Pons (tissue), 1 donor: ENCODE measurements at places on chromosomes 5 and 9.

GRCh38 chr9:103913899-103914298, 180.2 kb upstream of the SMC2 start:
- no peak for DNase-seq

- DNase-seq: no peak
These were observed 284.2 kb downstream of the NSG2 start for GRCh38 chr5:174329738-174330137.

GRCh38 chr9:7370381-7370780, 429.2 kb downstream of the DMAC1 start:
- peak; percentile 78 for DNase-seq

DNA sequence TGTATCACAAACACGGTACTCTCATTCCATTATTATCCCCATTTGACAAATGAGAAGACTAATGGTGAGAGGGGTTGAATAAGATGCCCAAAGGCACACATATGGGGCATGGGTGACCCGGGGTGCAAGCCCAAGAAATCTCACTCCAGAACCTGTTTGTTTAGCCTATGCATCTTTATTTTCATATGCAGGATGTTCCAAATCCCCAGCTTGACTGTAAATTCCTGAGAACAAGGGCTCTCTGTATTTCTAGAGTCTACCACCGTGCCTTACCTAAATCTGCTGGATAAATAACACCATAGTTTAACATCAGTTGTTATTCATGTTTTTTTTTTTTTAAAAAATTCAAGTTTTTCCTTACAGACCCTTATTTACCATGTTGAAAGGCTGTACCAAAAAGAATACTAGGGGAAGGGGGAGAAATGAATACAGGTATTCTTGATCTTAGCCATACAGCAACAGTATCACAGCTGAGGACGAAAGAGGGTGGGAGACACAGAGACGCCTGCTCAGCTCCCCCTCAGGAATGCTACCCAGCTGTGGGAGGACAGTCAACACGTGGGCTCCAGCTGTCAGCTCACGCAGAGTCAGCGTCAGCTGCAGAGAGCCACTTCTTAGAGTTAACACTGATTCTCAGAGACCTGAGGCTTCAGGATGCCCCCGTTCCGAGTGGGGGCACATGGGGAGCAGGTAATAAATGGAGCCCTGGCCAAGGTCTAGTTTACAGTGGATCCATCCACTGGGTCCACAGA, 86.6 kb downstream of the MED27 start:
- no peak for DNase-seq

DNA sequence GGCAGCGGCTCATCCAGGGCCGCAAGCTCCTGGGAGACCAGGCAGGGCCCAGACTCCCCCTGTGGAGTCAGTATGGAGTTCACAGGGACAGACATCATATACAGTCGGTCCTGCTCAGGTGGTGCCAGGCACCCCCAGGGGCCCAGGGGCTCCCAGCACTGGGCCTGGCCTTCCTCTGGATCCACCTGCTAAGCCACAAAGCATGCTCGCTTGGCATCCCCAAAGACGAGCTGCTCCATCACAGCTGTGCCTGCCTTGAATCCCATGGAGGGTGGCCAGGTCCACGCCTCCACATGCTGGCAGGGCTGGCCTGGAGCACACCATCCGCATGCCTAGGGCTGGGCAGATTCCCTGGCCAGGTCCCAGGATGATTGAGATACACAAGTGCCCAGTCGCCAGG, 4.6 kb downstream of the BICD2 start:
- peak; percentile 69 for DNase-seq

DNA sequence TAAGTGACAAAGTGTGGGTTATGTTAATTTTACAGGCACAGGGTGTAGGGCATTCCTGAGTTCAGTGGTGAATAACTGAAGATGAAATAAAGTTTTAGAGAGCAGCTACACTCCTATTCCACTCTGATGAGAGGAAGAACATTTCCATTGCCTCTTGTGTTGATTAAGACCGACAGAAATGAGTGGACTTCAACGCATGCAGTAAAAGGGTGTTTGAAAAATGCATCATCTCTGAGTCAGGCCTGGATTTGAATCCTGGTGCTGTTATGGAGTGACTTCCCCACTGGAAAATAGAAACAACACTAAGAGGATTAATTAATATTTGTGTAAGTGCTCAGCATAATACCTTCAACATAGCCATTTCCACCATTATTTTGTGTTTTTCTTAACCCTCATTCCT, 86.3 kb downstream of the PRR16 start:
- no peak for DNase-seq

DNA sequence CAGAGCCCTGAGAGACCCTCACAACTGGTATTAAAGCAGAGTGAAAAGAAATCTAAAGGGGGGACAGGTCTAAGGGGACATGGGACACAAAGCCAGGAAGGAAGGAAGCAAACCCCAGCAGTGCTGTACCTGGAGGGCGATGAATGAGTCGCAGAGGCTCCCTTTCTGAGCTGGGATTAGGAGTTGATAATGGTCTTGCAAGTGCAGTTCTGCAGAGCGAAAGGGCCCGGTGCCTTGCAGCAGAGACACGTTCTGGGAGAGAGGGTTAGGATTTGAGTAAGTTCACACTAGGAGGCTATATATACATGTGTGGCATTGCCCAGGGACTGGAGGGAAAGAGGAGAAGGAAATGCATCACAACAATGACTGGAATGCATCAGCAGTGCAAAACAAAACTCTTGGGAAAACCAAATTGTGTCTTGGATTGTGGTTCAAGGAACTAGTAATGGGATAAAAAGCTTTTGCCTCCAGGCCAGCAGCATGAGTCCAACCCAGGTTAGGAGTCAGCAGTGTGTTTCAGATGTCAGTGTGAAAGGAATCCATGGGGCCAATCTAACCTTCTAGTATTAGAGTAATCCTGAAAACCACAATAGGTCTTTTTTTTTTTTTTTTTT, 38.8 kb upstream of the LIFR start:
- DNase-seq: no peak

- DNase-seq: no peak
These were observed 10.0 kb downstream of the HBEGF start for GRCh38 chr5:140336388-140336787.

DNA sequence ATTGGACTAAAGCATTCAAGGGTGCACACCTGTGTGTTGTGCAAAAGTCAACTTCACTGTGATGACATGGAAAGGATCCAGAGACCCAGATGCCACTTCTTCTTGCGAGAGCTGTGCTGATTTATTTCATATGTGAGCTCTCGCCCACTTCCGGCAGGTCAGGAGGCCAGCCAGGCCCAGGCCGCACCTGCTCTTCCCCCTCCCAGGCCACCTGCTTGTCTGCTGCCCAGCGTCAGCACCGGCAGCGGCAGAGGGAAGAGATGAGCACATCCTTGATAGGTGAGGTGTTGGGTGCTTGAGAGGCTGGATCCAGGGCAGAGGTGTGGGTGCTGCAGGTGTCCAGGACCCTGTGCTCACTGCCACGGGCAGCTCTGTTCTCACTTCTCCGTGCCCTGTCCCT, 242.9 kb downstream of the FANCC start:
- DNase-seq: no peak

DNA sequence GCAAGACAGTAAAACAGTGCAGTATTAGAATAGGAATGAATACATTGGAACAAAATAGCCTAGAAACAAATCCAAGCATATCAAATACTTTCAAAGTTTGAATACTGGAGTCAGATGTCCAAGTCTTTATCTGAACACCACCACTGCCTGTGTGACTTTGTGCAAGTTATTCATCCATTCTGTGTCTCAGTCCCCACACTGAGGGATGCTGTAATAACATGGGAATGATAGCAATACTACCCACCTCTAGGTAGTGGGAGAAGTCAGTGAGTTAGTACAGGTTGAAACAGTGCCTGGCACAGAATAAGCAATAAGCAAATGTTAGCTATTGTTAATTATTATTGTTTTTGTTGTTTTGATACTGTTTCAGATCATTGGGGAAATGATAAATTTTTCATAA, 130.9 kb downstream of the SUSD1 start:
- DNase-seq: no peak

- no peak for DNase-seq
These were observed 78.3 kb upstream of the SSBP2 start for GRCh38 chr5:81829242-81829641.

GRCh38 chr5:102986074-102986473, 133.9 kb downstream of the GIN1 start:
- DNase-seq: no peak

DNA sequence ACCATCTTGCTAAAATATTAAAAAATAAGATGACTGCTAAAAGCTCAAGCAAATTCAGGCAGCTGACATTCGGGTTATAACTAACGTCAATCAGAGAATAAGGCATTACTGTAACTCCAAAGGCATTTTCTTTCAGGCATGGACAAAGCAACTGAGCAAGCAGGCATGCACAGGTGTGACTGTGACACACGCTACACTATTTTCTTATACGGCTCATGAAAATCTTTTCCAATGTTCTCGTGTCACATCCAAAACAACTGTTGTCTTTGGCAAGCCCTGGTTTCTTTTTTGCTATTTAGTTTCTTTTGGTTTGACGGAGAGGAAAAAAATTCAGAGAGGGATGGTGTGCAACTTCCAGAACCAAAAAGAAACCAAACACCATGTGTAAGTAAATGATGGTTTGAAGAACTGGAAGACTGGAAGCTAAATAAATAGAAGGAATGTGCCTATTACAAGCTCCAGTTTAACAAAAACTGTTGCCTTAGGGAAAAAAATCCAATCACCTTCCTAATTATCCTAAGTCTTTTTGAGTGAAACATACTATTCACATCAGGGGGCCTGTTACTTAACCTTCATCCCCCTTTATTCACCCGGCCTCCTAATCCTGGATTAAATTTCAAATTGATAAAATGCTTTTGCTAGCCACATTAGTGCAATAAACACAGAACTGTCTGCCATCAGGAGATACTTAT, 277.6 kb downstream of the PSAT1 start:
- DNase-seq: no peak

- no peak for DNase-seq
These were observed 35.6 kb upstream of the LMNB1 start for GRCh38 chr5:126741361-126741760.

GRCh38 chr5:57302164-57302563, 128.3 kb downstream of the GPBP1 start:
- no peak for DNase-seq
